HFFc6 (cell line): ENCODE measurements at places on chromosomes 4 and X. TPM values are rescaled to one million over a fixed set of nuclear protein-coding genes. Genes with fewer than 3 reads are reported as not detected.

Gene CLDN22
- not detected in 2 replicates for total RNA-seq

DNA sequence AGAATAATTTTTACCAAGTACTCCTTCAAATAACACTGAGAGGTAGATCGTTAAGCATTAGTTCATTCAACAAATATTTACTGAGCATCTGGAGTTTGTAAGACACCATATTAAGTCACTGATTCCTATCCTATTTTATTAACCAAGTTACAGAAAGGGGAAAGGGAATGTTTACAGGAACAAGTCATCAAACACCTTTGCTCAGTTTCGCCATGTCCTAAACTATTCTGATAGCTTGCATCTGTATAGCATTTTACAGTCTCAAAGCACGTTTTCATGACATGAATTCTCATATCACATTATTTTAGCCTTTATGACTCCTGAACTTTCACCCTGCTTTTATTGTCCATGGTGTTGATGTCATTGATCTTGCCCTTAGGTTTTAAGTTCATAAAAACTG is 89.2 kb downstream of the AREG start:
- DNase-seq: no peak

GRCh38 chr4:828641-829271 is 2.8 kb upstream of the CPLX1 start:
- DNase-seq: no peak

GRCh38 chrX:41921492-41922430 is 1.6 kb downstream of the CASK start:
- peak; percentile 10 for DNase-seq

GRCh38 chr4:82017680-82018079 is 356.1 kb downstream of the HNRNPD start:
- DNase-seq: no peak

- DNase-seq: no peak
Observed at GRCh38 chr4:118923891-118924290, 35.2 kb downstream of the SYNPO2 start.
